Neural crest cell (in vitro differentiated cells): ENCODE measurements at places on chromosomes 7 and 10. TPM values are rescaled to one million over a fixed set of nuclear protein-coding genes. Genes with fewer than 3 reads are reported as not detected.

DNA sequence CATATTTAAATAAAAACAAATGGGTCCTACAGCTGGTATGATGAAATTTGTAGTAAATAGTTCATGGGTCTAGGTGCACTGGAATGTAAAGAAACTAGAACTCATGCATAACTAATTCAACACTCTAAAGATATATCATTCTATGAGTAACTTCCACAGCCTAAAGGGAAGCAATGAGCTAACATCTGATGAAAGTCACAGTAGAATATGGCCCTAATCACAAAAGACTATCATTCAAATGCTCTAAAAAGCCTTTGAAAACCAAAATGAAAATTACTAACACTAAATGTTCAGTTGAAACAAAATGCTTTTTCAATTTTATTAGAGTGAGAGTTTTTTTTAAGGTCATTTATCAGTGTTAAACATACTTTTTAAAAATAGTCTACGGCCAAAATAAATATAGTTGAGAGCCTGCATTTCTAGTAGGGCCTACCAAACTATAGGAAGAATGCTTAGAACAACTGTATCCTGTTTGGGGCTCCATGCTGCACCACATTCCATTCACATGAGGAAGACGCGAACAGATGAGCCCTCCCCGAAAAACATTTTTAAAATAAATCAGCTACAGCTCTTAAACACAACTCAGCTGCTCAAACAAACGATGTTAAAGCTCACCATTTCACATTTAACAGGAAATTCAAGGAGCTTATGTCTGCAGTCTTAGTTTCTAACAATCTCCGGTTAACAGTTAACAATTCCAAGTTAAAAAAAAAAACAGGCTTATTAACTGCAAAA lies 134.5 kb downstream of the NRBF2 start:
- DNase-seq = no peak

DNA sequence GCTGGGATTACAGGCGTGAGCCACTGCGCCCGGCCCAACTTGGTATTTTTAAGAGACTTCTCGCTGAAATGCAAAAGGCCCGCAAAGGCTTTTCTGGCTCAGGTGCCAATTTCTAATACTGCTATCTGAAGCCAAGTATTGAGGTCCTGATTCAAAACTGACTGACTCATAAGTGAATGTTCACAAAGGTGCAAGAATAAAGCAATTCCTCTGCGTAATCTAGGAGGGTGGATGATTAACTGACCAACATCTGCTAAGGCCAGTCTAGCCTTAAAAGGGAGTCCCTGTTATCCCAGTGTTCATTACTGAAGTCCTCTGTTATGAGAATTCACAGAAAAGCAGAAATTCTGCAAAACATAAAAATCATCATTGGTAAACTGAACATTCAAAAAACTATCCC lies 111.4 kb downstream of the SRPK2 start:
- no peak for DNase-seq

GRCh38 chr10:26730552-26730951 lies 33.1 kb downstream of the PDSS1 start:
- DNase-seq = no peak

The CTTNBP2 gene
- total RNA-seq = 9.9 and 12.5 TPM in 2 replicates

DNA sequence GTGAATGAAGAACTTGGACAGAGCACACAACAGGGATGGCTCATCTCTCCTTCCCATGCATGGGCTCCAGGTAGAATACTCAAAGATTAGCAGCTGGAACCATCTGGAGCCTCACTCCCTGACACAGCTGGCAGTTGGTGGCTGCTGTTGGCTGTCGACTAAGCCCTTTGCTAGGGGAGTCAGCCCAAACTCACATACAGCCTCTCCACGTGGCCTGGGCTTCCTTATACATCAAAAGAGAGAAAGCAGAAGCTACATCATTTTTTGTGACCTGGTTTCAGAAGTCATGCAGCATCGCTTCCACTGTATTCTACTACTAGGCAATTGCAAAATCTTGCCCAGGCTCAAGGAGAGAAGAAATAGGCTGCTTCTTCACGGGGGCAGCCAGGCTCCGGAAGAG lies 24.4 kb downstream of the ASNS start:
- DNase-seq = no peak

DNA sequence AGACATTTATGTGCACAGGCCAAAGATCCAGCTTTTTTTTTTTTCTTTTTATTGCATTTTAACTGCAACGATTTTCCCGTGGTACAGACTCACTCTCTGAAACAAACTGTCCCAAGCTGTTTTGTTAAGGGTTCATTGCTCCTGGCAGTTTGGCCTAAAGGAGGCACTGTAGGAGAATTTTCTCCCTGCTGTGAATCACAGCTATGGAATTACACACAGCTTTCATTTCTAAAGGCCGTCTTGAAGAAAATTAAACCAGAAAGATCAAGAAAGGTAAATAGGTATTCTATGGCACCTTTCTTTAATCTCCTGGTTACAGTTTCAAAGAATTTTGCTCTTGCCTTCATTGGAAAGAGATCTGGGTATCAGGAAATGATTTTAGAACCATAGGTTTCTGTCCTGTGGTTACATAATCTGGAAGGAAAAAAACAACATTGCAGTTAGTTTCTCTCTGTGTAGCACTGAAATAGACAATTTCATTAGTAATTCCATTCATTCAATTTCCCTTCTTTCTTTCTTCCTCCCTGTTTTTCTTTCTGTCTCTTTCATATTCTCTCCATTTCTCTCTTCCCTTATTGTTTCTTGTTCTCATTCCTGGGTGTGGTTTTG lies 51.2 kb downstream of the PDK4 start:
- DNase-seq = no peak

The PCDH15 gene
- 17.4 and 21.7 TPM in 2 replicates for total RNA-seq

DNA sequence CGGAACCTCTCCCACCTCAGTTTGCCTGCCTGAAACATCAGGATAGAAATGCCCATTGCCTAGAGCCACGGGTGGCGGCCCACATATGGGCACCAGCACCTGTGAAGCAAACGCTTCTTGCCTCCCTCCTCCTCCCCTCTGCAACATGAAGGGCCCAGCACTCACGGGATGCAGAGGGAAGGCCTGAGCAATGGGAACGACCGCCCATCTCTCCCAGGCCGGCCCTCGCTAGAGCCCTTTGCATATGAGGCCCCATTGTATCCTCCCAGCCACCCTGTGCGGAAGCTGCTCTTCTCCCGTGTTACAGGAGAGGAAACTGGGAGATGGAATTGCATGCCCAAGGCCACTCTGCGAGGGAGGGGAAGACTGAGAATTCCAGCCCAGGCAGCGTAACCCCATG lies 88.2 kb downstream of the RGS10 start:
- no peak for DNase-seq

DNA sequence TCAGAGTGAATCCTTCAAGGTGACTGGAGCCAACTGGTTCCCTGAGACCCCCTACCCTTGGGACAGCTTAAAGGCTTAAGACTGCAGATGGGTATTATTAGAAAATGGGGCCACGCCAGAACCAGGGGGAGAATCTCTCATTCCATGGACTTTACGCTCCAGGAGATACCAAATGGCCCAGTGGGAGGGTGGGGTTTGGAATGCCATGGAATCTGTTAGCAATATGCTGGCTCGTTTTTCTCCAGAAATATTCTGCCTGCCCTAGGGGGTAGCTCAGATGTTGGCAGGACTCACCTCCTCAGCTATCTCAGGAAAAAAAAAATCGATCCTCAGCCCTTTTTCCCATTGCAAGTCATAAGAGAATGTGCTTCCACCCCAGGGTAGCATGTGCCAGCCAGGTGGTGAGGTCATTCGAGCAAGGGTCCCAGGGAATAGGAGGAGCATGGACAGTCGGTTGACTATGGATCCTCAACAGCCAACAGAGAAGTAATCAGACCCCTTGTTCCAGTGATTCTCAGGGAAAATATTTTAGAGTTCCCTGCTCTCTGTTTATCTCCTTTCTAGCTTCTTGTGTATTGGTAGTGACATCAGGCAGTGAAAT lies 22.9 kb downstream of the SVIL start:
- DNase-seq = no peak

The GOT1 gene
- total RNA-seq = 30.8 and 37.8 TPM in 2 replicates

- no peak for DNase-seq
Observed at GRCh38 chr10:101686133-101686925, 8.6 kb downstream of the FBXW4 start.

GRCh38 chr10:36489181-36489580 lies 636.2 kb upstream of the ANKRD30A start:
- no peak for DNase-seq
